Activated CD4-positive, alpha-beta T cell treated with anti-CD3 and anti-CD28 coated beads, Interleukin-2, amount 50 U/mL, for 48 hours (primary cell): ENCODE measurements at places on chromosomes 1 and 21.

- DNase-seq: no peak
These were observed 56.9 kb downstream of the CD58 start for GRCh38 chr1:116513956-116514355.

GRCh38 chr1:31723828-31724359, 20.1 kb upstream of the COL16A1 start:
- DNase-seq: peak; percentile 57

DNA sequence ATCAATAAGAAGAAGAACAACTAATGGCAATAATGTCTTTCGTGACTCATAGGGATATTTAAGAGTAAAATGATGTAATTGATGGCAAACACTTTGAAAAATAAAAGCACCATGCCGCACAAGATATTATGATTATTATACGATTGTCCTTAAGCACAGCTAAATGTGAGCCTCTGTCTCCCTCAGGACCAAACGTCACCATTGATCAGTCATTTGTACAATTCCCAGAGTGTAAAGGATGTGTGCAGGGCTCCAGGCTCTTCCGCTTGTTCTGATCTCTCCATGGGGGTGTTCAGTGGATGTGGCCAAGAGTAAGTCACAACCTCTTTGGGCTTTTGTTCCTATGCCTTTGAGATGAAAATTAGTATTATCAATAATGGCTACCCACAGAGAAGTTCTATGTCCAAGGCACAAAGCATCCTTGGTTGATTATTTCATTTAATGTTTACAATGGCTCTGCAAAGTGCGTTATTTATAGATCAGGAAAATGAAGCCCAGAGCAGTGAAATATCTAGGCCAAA, 17.7 kb upstream of the C1orf87 start:
- DNase-seq: no peak

GRCh38 chr1:78143673-78144072, 97.9 kb downstream of the GIPC2 start:
- DNase-seq: no peak

DNA sequence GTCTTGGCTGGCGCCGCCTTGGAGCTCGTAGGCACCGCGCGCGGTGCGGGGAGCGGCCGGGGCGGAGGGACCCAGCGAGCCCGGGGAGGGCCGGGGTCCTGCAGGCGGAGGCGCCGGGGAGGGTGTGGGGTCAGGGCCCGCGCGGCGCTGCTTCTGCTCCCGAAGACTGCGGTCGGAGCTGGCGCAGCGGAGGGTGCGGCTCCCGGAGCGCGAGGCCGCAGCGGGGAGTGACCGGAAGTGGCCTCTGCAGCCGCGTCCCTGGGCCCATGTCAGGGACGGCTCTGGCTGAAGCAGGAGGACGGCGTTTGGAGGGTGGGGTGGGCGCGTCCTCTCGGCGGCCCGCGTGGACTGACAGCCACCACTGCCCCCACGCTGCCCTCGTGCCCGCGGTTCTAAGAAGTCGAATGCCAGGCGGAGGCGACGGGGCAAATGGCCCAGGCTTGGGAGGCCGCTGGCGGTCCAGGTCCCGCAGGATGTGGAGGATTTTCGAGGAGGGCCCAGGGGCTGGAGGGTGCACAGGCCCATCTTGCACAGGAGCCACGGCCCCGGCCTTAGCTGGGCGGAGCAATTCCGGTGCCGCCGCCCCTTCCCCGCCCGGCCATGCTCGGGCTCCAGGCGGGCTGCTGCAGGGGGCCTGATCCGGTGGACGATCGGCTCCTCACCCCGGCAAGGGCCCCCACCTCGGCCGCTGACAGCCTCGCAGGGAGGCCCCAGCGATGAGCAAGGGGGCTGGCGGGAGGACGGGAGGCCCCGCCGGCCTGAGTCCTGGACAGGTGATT, 7.7 kb upstream of the ZNF669 start:
- DNase-seq: no peak

DNA sequence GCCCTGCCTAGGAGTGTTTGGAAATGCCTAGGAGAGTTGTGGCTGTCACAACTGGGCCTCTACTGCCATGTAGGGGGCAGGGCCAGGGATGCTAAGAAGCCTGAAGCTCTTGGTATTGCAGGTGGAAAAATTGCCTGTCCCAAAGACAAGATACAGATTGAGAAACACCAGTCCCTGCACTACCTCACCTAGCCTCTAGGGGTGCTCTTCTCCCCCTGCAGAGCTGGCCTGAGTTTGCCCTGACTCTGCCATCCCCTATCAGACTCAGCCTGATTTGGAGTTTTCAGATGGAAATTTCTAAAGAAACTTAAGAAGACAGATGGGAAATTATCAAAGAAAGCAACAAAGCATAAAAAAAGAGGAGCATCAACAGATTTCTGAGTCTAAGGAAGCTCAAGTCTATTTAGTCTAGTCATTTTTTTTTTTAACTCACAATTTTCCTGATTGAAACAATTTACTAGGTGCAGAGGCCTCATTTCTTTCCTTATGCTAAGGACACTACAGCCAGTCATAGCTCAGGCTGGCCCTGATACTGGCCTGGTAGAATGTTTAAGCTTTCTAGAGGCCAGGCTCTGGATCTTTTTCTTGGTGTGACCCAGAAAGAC, 61.4 kb upstream of the LRRN2 start:
- peak; percentile 41 for DNase-seq

DNA sequence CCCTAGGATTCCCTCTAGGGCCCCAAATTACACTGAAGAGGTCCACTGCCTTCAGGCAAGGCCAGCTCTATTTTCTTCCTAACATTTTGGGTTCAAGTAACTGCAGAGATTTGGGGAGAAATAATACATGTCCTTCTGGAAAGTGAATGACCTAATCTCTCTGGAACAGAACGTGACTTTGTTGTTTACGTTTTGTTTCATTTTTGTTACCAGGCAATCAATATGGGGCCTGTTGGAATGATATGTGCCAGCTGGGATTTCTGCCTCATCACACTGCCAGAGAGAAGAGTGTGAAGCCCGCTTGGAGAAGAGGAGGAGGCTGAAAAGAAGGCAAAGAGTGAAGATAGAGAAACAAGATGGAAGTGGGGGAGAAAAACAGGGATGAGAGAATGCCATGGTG, 116.7 kb downstream of the FASLG start:
- no peak for DNase-seq

GRCh38 chr1:86695400-86695799, 9.0 kb upstream of the SH3GLB1 start:
- no peak for DNase-seq

GRCh38 chr1:1073743-1074587, at the start of gene RNF223:
RNF223 (minus strand) TSS chr1:1074306; CDS start chr1:1072566, 1,740 bp downstream.
- DNase-seq: no peak

DNA sequence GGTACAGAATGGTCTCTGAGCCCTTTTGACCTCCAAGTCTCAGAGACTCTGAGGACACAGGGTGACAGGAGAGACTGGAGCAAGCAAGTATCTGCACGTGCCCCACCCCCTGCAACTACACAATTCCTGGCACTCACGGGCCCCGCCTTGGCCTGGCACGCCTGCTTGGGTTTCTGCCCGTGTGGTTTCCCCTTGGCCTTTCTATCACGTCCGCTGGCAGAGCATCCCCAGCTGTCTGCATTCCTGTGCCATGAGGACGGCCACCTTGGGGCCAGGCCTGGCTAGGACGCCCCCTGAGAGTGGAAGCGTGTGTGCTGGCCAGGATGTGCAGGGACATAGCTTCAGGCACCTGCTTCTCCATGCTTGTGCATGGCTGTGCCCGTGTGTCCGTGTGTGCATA, 14.3 kb upstream of the EDN2 start:
- no peak for DNase-seq

DNA sequence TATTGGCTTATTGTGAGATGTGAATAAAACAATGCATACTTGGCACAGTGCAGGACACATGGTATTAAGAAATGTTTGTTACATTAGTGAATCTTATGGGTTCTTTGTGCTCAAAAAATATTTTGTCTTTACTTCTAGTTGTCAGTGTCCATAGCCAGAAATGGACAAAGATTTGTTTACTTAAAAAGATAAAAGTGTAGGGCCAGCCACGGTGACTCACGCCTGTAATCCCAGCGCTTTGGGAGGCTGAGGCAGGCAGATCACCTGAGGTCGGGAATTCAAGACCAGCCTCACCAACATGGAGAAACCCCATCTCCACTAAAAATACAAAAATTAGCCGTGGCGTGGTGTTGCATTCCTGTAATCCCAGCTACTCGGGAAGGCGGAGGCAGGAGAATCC, 654.6 kb upstream of the NEGR1 start:
- no peak for DNase-seq

DNA sequence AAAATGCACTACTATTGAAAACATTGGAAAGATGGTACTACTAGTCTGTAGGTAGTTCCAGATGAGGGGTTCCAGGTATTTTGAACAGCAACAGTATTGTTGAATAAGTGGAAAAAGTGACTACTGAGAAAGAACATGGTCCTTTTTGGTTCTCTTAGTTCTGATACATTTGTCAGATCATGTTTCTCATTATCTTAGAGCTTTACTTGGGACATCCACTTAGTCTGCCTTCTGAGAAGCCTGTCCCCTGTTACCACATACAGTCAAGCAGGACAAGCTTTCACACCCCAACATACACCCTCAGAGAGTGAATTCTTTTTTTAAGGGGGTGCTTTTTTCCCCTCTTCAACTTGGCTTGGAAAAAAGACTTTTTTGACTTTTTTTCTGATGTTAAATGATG, 41.0 kb upstream of the MACF1 start:
- DNase-seq: no peak

- DNase-seq: no peak
These were observed 2.6 kb downstream of the CHD1L start for GRCh38 chr1:147245129-147245528.

- DNase-seq: no peak
These were observed 276.6 kb upstream of the FMN2 start for GRCh38 chr1:239815074-239815473.

DNA sequence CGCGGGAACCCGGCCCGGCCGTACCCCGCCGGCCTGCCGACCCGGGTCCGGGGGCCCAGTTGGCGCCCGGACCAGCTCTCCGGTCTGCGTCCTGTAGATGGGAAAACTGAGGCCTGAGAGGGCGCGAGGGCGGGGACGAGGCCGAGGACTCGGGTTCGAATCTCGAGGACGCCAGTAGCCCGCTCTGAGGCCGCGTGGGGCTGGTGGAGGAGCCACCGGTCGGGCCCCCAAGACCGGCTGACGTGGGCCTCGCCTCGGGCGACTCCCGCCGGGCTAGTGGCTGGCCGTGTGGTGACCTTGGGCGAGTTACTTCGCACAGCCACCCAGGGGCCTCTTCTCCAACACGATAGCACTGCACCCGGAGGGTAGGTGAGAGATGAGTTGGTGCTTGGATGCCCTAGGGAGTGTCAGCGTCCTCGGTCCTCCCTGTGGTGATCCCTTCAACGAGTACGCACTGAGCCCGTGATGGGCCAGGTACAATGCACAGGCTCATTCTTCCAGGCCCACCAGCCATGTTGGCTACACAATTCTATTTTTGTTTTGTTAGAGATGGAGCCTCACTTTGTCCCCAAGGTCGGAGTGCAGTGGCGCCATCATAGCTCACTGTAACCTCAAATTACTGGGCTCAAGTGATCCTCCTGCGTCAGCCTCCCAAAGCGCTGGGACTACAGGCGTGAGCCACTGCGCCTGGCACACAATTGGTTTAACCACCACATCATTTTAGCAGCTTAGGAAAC, 404 bp upstream of the SCMH1 start:
- DNase-seq: peak; percentile 52

- no peak for DNase-seq
These were observed 97.5 kb upstream of the KCNE2 start for GRCh38 chr21:34266351-34266750.

GRCh38 chr1:165954940-165955339, 127.5 kb downstream of the UCK2 start:
- no peak for DNase-seq

GRCh38 chr21:42463861-42464515, 32.0 kb downstream of the RSPH1 start:
- peak; percentile 69 for DNase-seq

DNA sequence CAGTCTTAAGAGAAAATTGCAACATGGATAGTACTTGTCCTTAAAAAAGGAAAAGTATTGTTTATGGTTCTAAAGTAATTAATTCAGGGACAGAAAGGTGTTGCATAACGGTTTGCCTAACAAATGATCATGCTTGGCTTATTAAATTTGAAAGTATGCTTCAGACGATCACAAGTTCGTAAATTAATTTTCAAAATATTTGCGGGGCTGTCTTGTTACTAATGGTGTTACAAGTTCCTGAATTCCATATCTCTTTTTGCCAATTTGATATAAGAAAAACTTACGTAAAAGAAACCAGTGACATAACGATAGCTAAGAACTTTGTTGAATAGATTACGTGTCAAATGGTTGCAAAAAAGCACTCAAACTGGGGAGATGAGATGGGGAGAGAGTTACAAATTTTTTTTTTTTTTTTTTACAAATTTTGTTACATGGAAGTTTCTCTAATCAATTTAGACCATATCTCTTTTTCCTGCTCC, 1.3 kb downstream of the AGO3 start:
- no peak for DNase-seq

DNA sequence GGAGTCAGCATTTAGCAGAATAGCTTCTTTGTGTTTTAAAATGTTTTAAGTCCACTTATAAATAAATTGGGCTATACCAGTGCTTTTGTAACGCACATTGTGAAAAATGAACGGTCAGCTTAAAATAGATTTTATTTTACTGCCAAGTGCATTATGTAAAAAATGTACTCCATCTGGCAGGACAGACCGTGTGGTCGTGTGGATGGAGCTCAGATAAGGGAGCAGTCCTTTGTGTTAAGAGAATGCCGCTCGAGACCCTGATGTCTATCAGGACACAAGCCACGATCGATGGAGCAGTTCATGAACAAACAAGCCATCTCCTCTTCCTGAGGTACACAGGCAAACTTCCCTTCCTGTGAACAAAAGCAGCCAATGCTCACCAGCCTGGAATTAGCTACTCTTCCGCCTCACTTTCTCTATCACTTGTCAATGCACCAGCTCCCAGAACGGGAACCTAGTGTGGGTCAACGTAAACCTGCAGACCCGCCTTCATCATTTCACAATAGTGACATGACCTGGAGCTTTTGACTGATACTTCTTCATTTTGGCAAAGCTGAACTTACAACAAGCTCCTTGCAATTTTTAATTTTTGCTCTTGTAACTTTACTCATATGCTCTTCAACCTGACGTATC, 243.5 kb downstream of the TGFB2 start:
- DNase-seq: no peak

DNA sequence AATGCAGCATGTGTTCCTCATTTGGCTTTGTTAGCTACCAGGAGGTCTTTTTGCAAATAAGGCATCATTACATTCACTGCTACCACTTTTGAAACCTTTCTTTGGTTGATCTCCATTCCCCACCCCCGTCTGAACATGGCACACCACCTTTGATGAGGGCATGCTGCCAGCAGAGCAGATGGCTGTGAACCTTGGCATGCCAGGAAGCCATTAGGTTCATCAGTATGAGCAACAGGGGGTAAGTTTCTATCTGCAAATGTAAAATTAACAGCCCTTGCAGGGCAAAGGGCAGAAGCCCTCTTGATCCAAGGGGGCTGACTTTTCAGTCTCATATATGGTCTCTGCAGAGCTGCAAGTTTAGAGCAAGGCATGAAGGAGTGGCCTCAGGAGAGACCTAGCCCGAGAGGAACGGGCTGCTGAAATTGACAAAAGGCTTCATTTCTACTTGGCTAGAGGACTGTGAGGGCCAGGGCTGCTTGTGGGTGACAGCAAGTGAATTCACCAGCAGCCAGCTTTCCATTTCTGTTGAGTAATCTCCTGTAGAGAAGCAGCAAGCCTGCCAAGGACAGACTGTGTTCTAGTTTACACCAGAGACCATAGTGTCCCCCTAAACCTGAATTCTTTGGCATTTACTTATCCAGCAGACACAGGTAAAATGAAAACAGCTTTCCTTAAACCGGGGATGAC, 127.9 kb downstream of the ZNF326 start:
- DNase-seq: no peak

GRCh38 chr1:234956821-234957329, 171.8 kb downstream of the TOMM20 start:
- DNase-seq: no peak
